ENCODE measurements at places on chromosomes 12 and 14. TPM values are rescaled to one million over a fixed set of nuclear protein-coding genes. Genes with fewer than 3 reads are reported as not detected.
A peak's percentile ranks its signal among the peaks of the same experiment; 100 is the strongest.

GRCh38 chr12:44441155-44441554, 435.0 kb downstream of the NELL2 start:
- no peak overlapping the region for H3K27ac ChIP-seq
- H3K27me3 ChIP-seq, result no peaks in the 10 kb centered on the region
- DNase-seq, result no peak
- no peaks in the 10 kb centered on the region for H3K36me3 ChIP-seq
- no peaks in the 10 kb centered on the region for H3K4me1 ChIP-seq

MYRFL gene
- total RNA-seq, result not detected

- no peak overlapping the region for H3K27ac ChIP-seq
- no peaks in the 10 kb centered on the region for H3K36me3 ChIP-seq
- DNase-seq, result no peak
- H3K4me3 ChIP-seq, result no peak overlapping the region
- H3K27me3 ChIP-seq, result no peaks in the 10 kb centered on the region
These were observed 89.3 kb downstream of the EPS8 start for GRCh38 chr12:15699886-15700285.

DNA sequence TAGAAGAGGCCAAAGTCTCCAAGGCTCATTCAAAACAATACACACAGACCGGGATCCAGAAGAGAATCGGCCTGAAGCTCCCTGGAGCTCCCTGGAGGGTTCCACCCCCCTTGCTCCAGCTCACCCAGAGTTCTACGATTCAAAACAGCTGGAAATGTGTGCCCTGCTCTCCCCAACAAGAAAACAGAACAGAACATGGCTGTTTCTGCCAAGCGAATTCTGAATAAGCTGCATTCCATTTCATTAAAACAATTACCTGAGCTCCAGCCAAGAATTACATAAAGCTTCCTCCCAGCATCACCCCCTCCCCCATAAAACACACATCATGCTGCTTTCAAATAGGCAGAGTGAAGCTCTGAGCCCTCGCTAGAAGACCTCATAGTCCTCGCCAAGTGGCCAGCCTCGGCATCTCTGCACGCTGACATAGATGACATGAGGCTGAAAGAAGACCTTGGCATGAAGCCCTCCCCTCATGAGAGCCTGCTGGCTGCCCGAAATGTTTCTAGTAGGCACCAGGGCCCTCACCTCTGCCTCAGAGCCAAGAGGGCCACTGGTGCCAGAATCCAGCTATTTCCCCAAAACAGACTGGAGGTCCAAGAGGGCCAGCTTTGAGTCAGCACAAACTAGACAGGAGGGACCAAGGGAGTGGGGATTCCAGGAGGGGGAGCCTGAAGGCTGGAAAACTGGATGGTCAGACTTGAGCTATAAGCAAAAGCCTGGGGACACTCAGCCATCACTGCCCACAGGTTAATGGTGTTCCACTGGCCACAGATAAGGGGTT, 8.3 kb downstream of the PXN start:
- H3K4me3 ChIP-seq, result no peak overlapping the region
- H3K27ac ChIP-seq, result peak overlapping the region; percentile 61
- H3K36me3 ChIP-seq, result peaks cover 5% of the 10 kb centered on the region
- DNase-seq, result peak; percentile 87
- H3K27me3 ChIP-seq, result no peaks in the 10 kb centered on the region
- H3K4me1 ChIP-seq, result peaks cover 11% of the 10 kb centered on the region

DNA sequence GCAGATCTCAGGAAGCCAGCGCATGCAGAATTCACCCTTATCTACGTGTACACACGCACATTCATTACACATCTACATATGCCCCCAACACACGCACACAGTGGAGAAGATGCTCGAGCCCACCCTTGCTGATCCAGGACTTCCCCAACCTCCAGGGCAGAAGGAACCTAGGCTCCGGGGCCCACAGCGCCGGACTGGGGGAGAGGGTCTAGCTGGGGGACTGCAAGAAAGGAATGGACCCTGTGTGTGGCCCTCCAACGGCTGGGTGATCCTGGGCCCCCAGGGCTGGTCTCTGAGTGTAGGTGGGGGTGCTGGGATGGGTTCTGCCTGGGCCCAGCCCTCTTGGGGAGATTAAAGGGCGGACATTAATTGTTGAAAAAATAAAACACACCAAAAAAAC, 128.1 kb upstream of the C14orf180 start:
- H3K4me3 ChIP-seq, result no peak overlapping the region
- H3K36me3 ChIP-seq, result no peaks in the 10 kb centered on the region
- H3K4me1 ChIP-seq, result no peaks in the 10 kb centered on the region
- peaks cover 71% of the 10 kb centered on the region for H3K27me3 ChIP-seq
- H3K27ac ChIP-seq, result no peak overlapping the region

DNA sequence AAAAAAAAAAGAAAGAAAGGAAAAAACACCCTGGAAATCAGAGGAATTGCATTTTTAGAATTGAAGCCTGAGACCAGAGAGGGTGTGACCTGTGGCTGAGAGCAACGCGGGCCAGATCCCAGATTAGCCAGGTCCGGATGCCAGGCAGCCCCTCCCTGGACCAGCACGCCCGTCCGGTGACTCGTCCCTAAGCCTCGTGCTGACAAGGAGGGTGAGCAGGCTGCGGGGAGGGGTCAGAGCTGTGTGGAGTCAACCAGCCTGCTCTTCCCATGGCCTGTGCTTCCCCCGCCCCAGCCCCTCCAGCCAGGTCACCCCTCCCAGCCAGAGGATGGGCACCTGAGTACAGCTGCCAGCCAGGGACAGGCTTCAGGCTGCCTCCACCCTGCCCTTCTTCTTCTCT, 4.2 kb upstream of the KLC1 start:
- no peak overlapping the region for H3K4me3 ChIP-seq
- no peaks in the 10 kb centered on the region for H3K27me3 ChIP-seq
- no peaks in the 10 kb centered on the region for H3K36me3 ChIP-seq
- no peak overlapping the region for H3K27ac ChIP-seq

DNA sequence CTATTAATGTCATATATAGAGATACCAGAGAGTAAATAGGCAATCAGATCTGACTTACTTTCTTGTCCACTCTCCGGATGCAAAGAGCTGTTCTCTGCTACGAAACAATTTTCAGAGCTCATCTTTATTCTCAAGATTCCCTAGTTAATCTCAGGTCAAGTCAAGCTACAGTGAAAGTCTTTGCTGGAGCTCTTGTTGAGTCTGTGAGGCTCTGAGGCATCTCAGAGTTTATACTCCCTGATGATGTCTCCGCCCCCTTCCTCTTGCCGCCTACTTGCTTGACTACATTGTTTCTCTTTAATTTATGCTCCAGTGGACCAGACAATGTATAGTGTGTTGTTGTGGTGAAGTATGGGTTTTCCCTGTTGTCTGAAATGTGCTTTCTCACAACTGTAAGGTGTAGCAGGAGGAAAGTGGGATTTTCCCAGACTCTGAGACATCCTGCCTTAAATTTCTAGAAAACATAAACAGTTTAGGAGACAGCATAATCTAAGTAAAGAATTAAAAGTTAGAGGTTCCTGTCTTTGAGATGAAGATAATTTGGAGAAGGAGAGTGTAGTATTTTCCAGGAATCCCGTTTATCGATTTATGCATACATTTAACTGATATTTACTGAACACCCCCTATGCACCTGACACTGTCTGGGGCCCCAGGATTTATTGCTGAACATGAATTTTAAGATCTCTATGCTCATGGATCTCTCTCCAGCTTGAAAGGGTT, at the start of gene CD69:
Gene CD69 (minus strand): TSS at position 203 of the 720 bp plus-strand sequence. CDS start 81 bp downstream, at position 122.
- H3K27ac ChIP-seq, result no peak within 1 kb of the TSS
- H3K4me3 ChIP-seq, result no peak within 1 kb of the TSS
- H3K27me3 ChIP-seq, result no peaks in the 10 kb centered on the region

DNA sequence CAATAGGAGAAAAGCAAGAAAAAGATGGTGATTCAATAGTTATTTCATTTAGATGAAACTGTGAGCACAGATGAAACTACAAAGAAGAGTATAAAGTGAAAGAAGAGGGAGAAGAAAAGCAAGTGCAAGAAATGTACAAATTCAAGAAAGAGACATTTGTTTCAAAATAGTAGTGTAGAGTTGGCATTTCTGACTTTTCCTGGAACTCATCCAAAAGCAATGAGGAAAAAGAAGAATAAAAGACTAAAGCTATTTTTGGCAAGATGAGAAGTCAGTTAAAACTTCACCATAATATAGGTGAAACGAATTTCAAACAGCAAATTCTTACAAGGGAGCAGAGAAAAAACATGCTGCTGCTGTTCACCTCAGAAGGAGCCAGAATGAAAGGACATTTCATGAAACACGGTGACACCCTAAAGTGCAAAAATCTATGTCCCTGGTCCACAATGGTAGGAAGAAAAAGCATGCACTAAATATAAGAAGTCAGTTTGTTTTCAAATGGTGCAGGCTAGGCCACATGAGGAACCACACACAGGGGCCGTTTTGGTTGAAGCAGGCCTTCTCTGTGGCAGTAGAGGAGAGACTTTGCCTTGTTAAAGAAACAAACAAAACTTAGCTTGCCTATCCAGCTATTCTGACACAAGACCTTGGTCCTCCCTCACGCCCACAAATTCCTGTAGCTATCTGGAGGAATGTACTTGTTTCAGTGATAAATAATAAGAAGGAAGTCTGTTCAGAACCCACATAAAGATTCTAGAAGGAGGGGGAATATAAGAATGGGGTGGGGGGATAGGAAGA, 11.1 kb upstream of the CMAS start:
- H3K4me1 ChIP-seq, result no peaks in the 10 kb centered on the region
- H3K27ac ChIP-seq, result no peak overlapping the region
- no peak overlapping the region for H3K4me3 ChIP-seq
- H3K36me3 ChIP-seq, result no peaks in the 10 kb centered on the region
- no peak for DNase-seq
- H3K27me3 ChIP-seq, result no peaks in the 10 kb centered on the region

- no peak for DNase-seq
- H3K27me3 ChIP-seq, result no peaks in the 10 kb centered on the region
- H3K4me3 ChIP-seq, result no peak overlapping the region
- H3K4me1 ChIP-seq, result no peaks in the 10 kb centered on the region
- H3K36me3 ChIP-seq, result no peaks in the 10 kb centered on the region
These were observed 186.1 kb downstream of the PLCZ1 start for GRCh38 chr12:18551701-18552100.

GRCh38 chr12:116354950-116355783, 77.7 kb upstream of the MED13L start:
- DNase-seq, result no peak
- peaks cover 17% of the 10 kb centered on the region for H3K4me1 ChIP-seq
- no peaks in the 10 kb centered on the region for H3K27me3 ChIP-seq
- no peak overlapping the region for H3K4me3 ChIP-seq
- H3K27ac ChIP-seq, result no peak overlapping the region
- no peaks in the 10 kb centered on the region for H3K36me3 ChIP-seq

HHIPL1 gene
- total RNA-seq, result 0.15 TPM

DNA sequence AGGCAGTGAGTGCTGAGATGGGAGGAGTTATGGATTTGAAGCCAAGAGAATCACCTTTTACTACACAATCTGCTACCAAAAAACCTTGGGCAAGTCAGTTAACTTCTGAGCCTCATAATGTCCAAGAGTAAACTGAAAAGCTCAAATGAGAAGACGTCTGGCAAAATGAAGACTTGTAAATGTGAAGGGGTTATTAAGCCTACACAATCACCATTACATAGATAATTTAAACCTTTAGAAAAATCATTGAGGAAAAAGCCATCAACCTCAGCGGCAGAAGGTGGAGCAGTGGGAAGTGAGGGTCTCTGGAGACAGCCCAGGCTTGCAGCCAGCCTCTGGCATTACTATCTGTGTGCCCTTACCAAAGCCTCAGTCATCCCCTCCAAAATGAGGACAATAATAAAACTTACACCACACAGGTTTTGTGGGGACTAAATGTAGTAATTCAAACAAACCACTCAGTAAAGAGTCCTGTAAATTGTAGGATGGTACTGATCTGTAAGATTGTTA, 50.5 kb upstream of the CCDC175 start:
- H3K36me3 ChIP-seq, result no peaks in the 10 kb centered on the region
- H3K27ac ChIP-seq, result no peak overlapping the region
- peaks cover 17% of the 10 kb centered on the region for H3K27me3 ChIP-seq
- DNase-seq, result no peak

DNA sequence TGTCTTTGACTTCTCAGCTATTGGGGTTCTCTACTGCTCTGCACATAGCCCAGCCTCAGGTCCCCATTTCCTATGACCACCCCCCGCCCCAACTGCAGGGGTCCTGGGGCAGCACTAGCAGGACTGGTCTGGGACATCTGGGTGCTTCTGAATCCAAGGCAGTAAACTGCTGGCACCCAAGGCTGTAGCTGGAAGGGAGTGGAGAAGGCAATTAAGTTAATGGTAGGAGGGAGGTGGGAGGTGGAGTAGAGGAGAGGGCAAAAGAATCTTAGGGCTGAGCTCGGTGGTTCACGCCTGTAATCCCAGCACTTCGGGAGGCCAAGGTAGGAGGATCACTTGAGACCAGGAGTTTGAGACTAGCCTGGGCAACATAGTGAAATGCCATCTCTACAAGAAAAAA, 11.5 kb downstream of the PLEK2 start:
- H3K36me3 ChIP-seq, result no peaks in the 10 kb centered on the region
- no peak overlapping the region for H3K27ac ChIP-seq
- DNase-seq, result no peak
- H3K27me3 ChIP-seq, result no peaks in the 10 kb centered on the region
- no peak overlapping the region for H3K4me3 ChIP-seq

DNA sequence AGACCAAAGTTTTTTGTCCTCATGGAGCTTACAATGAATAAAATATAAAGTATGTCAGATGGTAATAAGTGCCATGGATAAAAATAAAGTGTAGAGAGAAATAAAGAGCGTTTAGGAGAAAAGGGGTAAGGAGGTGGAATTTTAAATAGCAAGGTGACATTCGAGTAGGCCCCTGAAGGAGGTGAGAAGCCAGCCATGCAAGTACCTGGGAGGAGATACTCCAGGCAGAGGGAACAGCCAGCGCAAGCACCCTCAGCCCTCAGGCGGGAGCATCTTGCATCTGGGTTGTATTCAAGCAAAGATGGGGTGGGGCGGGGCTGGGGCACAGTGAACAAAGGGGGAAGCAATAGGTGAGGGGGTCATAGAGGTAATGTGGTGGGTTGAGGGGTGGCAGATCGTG, 4.3 kb downstream of the TBC1D30 start:
- no peaks in the 10 kb centered on the region for H3K36me3 ChIP-seq
- DNase-seq, result no peak
- H3K4me3 ChIP-seq, result no peak overlapping the region
- H3K27ac ChIP-seq, result no peak overlapping the region
- H3K4me1 ChIP-seq, result peaks cover 4% of the 10 kb centered on the region
- peaks cover 73% of the 10 kb centered on the region for H3K27me3 ChIP-seq

DNA sequence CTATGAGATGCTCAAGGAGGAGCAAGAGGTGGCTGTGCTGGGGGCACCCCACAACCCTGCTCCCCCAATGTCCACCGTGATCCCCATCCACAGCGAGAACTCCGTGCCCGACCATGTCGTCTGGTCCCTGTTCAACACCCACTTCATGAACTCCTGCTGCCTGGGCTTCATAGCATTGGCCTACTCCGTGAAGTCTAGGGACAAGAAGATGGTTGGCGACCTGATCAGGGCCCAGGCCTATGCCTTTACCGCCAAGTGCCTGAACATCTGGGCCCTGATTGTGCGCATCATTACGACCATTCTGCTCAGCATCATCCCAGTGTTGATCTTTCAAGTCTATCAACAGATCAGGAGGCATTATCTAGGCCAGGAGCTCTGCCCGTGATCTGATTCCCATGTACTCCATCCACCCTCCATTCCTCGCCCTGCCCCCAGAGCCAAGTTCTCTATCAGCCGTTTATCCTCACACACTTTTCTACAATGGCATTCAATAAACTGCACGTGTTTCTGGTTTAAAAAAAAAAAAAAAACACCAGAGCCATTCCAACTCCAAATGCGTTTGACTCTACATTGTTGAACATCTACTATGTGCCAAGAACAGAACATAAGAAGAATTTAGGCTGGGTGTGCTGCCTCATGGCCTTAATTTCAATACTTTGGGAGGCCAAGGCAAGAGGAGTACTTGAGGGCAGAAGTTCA, 17.5 kb downstream of the ATXN2 start:
- no peaks in the 10 kb centered on the region for H3K4me1 ChIP-seq
- H3K27me3 ChIP-seq, result no peaks in the 10 kb centered on the region
- no peaks in the 10 kb centered on the region for H3K36me3 ChIP-seq
- H3K27ac ChIP-seq, result no peak overlapping the region

GDF3 gene
- not detected for total RNA-seq
